Forelimb muscle (tissue), 1 donor: ENCODE measurements at places on chromosomes 3 and 15.

DNA sequence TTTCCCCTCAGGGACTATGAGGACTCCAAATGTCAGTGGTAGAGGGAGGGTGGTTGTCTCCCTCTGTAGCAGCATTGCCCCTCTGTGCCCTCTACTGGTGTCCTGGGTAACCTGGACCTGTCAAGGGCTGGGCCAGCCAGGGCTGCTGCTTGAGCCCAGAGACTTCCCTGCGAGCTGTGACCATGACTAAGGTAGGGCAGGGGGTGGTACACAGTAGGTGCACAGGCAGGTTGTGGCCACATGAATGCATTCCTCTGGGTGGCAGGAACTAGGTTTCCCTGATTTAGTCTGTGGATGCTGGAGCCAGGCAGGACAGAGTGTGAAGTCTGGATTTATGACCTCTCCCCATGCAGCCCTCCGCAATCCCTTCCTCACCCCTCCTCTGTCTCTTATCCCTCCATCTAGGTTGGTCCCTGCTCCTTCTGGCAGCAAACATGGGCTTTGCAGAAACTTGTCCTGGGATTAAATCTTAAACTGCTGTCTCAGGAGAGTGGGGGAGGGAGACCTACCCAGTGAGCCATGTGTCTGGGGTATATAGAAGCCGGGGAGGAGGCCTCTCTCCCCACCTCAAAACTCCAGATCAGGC, 8.7 kb upstream of the SEMA3F start:
- no peak for DNase-seq

GRCh38 chr15:88275804-88276203, 19.3 kb upstream of the NTRK3 start:
- DNase-seq: no peak

- DNase-seq: no peak
These were observed 64.6 kb upstream of the ATP2C1 start for GRCh38 chr3:130828948-130829947.

GRCh38 chr3:66390013-66390412, 110.8 kb downstream of the LRIG1 start:
- no peak for DNase-seq

DNA sequence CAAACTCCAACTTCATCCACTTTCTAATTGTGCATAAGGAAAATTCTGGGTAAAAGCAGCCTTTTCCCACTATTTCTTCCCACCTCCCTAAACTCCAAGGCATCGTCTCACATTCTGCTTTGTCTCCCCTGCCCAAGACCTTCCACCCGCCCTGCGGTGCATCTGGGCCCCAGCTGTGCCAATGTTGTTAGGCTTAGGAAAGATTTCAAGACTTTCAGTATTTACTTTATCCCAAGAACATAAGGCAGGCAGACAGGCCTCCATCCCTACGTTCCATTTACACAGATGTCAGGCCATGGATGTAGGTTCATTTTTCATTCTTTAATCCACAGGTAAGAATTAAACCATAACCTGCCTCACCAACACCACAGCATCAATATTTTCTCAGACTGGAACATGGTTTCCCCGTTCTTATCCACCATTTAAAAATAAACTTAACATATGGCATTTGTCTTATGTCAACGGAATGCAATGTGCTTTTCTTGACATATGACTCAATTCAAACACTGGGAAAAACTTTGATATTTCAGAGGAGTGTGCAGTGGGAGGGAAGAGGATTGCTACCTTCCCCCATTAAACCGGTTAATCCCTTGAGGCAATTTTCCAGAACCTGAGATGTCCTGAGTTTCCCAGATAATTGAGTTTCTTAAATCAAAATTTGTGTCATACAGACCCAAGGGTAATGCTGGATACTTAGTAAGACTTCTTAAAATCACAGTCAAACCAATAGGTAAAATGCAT, 238.0 kb upstream of the LRIG1 start:
- no peak for DNase-seq

- no peak for DNase-seq
These were observed 76.0 kb downstream of the FEM1B start for GRCh38 chr15:68353421-68354135.

DNA sequence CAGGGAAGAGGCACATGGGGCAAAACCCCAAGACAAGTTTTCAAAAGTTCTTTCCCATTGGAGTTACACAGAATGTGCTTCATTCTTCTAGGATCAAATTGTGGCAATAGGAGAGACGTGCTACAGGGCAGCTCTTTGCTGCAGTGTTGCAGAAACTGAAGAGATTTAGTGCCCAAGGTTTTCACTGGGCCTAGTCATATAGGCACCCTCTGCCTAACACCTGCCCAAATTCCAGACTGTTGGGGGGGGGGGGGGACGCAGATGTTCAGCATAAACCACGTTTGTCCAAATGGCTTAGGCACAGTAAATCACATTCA, 346.8 kb upstream of the ZNF717 start:
- DNase-seq: no peak

GRCh38 chr3:195768414-195768813, 43.3 kb downstream of the MUC4 start:
- DNase-seq: no peak

GRCh38 chr3:139836698-139837464, 98.1 kb upstream of the CLSTN2 start:
- no peak for DNase-seq

DNA sequence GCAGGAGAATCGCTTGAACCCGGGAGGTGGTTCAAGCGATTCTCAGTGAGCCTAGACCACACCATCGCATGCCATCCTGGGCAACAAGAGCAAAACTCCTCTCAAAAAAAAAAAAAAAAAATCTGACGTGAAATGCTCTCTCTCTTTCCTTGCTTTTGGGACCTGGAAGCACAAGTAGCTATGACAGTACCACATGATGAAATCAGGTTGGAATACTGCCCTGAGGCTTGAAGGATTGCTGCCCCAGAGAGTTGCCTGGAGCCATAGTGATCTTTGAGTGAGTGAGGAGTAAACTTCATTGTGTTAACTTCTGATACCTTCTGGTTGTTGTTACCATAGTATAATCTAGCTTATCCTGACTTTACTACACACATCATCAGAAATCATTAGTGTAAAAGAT, 23.3 kb downstream of the AKAP13 start:
- no peak for DNase-seq

DNA sequence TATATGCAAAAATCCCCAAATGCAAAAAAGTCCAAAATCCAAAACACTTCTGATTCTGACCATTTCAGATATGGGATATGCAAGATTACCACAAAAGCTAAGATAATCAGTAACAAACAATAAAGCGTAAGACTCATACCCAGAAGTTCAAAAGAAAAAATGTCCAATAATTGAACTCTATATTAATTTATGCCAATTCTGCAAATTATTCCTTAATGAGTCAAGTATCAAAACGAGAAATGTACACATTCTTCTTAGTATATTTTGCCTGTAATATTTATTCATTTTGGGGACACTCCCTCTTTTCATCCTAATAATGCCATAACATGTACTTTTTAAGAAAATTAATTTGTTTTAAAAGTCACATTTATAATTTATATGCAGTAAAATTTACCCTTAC, 37.1 kb downstream of the DENND6A start:
- no peak for DNase-seq

DNA sequence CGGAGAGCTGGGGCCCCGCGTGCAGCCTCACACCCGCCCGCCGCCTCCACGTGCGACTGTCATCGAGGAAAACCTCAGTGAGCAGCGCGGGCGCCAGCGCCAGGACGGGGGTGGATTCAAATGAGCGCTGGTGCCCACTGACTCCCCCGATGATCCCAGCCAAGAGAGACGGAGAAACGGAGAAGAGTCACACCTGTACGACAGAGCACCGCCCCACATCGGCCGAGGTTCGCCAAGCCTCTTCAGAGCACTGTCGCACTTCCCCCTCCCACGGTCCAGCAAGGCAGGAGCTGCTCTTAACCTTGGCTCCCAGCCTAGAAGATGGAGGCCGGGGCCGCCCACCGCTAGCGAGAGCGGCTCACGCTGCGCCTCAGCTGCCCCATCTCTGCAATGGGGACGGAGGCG, 130.9 kb upstream of the IQSEC1 start:
- DNase-seq: no peak

GRCh38 chr3:160828880-160829279, 72.8 kb downstream of the PPM1L start:
- no peak for DNase-seq

- no peak for DNase-seq
These were observed 136.5 kb downstream of the ALCAM start for GRCh38 chr3:105503191-105503593.

DNA sequence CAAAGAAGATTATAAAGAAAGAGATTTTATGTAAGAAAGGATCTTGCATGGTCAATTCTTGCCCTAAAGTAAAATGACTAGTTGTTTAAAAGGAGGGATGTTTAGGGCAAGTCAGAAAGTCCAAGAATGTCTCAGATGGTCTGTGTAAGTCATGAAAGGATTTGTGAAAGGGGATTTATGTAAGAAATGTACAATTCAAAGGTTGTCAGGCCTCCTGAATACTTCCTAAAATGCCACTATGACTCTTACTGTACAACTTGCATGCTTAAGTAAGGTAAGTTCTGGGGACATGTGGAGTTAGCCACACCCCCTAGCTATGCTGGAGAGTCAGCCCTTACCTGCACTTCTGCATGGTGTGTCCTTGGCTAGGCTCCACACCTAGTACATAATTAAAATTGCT, 328.9 kb upstream of the TGFBR2 start:
- DNase-seq: no peak

- DNase-seq: no peak
These were observed 14.2 kb downstream of the EIF4E3 start for GRCh38 chr3:71710906-71711494.
